ENCODE measurements at places on chromosomes 1 and 21.

DNA sequence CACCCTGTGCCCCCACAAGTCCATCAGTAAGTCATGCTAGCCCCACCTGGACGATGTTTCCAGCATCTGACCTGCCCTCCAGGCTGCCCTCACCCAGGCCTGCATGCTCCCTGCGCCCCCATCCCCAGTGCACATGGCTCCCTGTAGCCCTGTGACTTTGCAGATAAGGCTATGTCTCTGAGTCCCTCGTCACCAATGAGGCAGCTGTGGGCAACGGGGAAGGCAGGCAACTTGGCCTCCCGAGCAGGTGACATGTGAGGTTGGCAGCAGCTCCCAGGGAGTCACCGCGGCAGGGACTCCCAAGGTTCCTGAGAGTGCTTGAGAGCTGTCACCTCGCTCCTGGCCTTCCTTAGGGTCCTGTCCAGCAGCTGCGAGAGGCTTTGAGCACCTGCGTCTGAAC lies 32.4 kb upstream of the AGPAT3 start:
- DNase-seq: no peak

DNA sequence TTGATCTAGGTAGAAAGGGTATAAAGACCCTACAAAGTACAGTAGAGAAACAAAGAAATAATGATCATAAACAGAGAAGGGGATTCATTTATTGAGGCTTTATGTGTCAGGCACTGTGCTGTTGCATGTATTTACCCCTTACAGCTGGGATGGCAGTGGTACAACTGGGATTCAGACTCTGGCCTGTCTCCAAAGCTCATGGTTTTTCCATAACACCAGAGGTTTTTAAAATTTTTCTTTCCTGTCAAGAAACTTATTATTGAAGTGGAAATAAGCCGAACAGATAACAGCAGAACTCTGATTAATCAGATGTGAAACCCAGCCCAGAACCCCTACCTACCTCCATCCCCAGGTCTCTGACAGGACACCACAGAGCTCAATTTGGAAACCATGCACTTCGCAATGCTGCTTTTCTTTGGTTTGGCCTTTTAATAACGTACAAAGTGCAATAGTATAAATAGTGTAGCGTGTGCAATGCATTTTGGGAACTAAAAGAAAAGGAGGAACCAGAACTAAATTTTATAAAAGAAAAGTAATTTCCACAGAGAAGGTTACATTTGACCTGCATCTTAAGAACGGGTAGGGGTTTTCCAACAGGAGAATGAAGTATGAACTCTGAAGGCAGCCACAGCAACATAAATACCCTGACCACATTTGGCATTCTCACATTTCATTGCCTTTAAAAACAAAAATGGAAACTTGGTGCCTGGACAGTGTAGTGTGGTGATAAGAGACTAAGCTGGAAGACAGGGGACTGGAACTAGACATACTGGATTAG lies 92.0 kb upstream of the S1PR1 start:
- DNase-seq: no peak

GRCh38 chr1:227016990-227017389 lies 76.9 kb downstream of the COQ8A start:
- DNase-seq: no peak

GRCh38 chr21:14947613-14948160 lies 117.1 kb downstream of the NRIP1 start:
- no peak for DNase-seq

DNA sequence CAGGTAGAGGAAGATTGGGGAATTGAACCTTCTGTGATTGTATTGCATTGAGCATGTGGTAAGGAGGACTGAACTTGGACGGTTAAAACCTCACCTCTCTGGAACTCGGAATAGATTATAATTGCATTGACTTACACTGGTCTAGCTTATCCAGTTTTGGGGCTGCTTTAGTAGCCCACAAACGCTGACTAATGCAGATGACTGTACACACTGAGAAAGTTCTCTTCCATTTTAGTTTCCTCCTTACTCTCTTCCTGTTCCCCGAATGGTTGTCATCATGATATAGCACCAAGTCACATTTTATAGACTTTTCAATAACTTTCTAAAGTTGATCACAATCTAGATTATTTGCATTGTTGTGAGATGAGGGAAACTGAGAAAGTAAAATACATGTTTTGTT lies 78.2 kb downstream of the NFIA start:
- peak; percentile 70 for DNase-seq

DNA sequence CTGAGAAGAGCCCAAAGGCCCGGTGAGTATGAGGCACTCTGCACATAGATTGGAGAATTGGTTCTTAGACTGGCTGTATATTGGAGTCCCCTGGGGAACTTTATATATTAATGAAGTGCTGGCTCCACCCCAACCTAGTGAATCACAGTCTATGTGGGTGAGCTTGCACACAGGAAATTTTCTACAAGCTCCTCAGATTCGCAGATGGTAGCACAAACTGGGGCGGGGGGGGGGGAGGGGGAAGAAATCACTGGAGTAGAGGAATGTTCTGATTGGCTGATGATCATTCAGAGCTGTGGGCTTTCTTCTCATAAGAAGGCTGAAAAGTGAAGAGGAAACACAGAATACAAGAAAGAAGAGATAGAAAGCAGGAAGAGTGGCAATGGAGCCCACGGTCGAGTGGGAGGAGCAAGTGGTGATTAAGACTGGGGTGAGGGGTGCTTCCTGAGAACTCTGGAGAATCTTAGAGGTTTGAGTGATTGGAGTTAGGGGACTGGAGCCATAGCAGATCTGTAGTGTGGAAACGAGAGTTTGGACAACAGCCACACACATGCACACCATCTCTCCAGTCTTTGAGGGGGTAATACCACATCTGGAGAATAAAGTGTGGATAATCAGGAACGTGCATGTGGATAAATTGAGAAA lies 465.9 kb upstream of the DAB1 start:
- DNase-seq: no peak

- DNase-seq: no peak
Observed at GRCh38 chr1:98556521-98557158, 104.9 kb upstream of the SNX7 start.

DNA sequence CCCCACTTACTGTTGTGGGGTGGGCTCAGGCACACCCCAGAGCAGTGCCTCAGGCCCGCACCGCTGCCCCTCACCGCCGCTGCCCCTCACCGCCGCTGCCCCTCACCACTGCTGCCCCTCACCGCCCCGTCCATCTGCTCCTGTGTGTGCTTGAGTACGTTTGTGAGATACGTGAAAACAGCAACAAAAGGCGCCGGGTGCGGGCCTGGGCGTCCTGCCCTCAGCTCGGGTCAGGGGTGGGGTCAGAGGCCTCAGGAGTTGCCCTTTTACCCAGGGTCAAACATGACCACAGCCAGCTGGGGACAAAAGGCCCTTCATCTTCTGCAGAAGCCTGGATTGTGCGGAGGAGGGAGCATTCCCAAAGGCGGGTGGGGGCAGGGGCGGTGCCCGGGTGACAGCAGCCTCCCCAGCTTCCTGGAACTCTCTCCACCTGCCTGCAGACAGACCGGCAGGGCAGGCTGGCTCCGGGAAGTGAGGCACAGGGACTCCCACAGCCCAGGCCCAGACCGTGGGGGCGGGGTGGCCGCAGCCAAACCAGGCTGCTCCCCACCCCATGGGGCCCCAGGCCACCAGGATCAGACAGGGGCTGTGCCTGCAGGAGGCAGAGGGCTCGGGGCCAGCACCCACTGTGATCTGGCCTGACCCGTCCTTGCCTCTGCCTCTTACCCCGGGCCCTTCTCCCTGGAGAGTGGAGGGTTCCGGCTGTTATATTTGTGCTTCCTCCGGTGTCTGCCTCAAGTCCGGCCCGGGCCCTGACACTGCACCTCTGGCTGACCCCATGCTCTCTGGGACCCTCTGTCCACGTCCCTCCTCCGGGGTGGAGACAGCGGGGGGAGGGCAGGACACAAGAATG lies 2.3 kb upstream of the VWA1 start:
- no peak for DNase-seq

DNA sequence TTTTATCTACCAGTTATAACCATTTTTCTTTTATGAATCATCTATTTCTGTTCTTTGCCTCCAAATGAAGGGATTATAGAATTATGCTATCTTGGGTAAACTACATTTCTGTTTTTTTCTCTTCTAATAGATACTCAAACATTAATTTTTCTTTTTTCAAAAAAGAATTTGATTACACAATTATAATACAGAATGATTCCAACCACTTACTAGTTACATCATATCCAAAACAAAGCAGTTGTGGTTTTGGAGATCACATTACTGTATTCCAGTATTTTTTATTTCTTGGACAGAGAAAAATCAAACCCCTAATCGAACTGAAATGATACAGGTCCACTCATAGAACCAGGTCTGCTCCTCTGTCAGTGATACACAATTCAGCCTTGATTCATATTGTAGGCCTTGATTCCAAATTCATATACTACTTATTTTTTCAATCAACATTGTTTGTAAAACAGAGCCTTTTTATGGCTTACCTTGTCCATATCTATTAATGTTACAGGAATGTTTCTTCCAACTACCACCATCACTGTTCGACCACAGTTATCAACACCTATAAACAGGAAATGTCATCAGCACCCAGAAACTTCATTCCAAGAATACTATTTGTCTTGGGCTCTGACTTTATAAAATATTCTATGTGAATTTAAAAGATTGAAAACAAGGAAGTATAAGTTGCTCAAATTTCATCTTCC lies 43.2 kb downstream of the GDAP2 start:
- no peak for DNase-seq

DNA sequence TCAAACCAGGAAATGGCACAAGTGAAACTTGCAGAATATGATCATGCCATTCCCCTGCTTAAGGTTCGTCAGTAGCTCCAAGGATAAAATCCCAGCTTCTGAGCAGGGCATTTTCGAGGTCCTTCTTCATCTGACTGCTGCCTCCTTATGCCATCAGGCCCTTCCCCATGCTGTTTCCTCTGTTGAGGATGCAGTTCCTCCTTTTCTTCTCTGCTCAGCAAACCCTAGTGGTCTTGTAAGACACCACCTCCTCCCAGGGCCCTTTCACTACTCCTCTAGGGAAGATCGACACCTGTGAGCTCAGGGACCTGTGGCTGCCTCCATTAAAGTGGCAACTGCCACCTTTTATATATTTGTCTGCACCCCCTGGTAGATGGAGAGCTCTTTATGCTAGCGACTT lies 62.1 kb upstream of the JUN start:
- DNase-seq: no peak

GRCh38 chr1:218451415-218451814 lies 106.3 kb downstream of the TGFB2 start:
- no peak for DNase-seq

GRCh38 chr1:91200675-91201074 lies 178.8 kb upstream of the ZNF644 start:
- DNase-seq: no peak

GRCh38 chr1:177966199-177966598 lies 3.7 kb downstream of the SEC16B start:
- DNase-seq: no peak

- DNase-seq: no peak
Observed at GRCh38 chr1:51897699-51898031, 19.1 kb upstream of the NRDC start.

GRCh38 chr21:45299864-45300785 lies 12.4 kb upstream of the POFUT2 start:
- no peak for DNase-seq

DNA sequence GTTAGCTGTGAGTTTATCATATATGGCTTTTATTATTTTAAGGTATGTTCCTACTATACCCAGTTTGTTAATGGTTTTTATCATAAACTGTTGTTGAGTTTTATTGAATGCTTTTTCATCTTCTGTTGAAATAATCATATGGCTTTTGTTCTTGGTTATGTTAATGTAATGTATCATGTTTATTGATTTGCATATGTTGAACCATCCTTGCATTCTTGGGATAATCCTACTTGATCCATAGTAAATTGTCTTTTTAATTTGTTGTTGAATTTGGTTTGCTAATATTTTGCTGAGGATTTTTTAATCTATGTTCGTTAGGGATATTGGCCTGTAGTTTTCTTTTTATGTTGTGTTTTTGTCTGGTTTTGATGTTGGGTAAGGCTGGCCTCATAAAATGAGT lies 185.6 kb downstream of the PAPPA2 start:
- DNase-seq: no peak

DNA sequence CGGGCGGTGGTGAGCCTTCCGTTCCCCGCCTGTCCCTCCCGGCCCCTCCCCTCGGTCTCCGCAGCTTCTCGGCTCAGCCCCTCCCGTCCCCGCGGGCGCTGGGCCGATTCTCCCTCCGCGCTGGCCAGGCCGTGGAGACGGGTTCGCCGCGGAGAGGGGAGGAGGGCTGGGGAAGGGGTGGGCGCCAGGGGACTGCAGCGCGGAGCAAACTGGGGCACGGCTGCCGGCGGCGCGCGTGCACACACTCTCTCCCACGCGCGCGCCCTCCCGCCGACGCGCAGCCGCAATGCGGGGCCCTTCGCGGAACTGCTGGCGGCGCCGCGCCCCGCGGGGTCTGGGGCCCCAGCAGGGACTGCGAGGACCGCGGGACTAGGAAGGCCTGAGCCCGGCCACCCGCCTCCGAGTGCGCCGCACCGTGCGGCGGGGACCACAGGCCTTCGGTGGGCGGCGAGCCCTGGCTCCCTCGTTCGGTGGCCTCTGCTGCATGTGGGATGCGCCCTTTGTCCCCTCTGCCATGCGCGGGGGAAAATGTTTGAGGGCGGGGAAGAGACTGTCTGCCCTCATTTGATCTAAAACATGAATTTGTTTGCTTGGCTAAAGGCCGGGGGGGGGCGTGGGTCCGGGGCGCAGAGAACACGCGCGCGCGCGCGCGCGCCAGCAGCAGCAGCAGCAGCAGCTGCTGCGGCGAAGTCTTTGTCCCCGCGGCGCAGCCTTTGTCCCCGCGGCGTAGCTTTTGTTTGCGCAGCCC lies 90.7 kb upstream of the VAMP3 start:
- no peak for DNase-seq

GRCh38 chr1:102732927-102733326 lies 375.4 kb downstream of the COL11A1 start:
- DNase-seq: no peak

- no peak for DNase-seq
Observed at GRCh38 chr1:43272576-43273571, 3.1 kb downstream of the TMEM125 start.

- no peak for DNase-seq
Observed at GRCh38 chr1:168623003-168623828, 46.8 kb downstream of the XCL1 start.

DNA sequence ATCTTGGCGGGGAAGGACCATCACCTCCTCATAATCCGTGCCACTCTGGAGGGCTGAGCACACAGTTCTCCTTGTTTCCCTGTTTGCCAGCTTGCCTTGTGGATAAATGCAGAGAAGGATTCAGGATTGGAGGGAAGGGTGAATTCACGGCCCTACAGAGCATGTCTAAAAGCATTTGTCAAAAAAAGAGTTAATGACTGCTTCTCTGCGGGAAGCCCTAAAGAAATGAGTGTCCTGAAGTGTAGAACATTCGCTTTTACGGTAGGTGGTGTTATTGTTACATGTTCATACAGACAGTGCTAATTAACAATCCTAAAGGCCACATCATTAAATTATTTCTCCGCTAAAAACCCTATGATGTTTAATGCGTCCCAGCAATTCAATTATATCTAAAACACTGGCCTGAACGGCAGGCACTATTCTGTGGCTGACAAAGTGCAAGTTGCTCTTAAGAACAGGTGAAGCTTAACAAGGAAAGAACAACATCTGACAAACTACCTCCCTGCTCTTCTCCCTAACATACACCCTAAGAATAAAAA lies 112.3 kb upstream of the NFIA start:
- DNase-seq: peak; percentile 51

- no peak for DNase-seq
Observed at GRCh38 chr21:14687268-14687625, 141.1 kb upstream of the SAMSN1 start.

- DNase-seq: no peak
Observed at GRCh38 chr1:244099258-244099930, 48.3 kb downstream of the ZBTB18 start.

GRCh38 chr1:64923294-64923718 lies 43.0 kb downstream of the JAK1 start:
- DNase-seq: no peak
